ENCODE measurements at places on chromosomes 6 and 20. TPM values are rescaled to one million over a fixed set of nuclear protein-coding genes. Genes with fewer than 3 reads are reported as not detected.

Gene UTRN
- 144 TPM for polyA plus RNA-seq

Gene PRL
- not detected for polyA plus RNA-seq

- DNase-seq = no peak
These were observed 47.8 kb upstream of the NRSN1 start for GRCh38 chr6:24078200-24078599.

DNA sequence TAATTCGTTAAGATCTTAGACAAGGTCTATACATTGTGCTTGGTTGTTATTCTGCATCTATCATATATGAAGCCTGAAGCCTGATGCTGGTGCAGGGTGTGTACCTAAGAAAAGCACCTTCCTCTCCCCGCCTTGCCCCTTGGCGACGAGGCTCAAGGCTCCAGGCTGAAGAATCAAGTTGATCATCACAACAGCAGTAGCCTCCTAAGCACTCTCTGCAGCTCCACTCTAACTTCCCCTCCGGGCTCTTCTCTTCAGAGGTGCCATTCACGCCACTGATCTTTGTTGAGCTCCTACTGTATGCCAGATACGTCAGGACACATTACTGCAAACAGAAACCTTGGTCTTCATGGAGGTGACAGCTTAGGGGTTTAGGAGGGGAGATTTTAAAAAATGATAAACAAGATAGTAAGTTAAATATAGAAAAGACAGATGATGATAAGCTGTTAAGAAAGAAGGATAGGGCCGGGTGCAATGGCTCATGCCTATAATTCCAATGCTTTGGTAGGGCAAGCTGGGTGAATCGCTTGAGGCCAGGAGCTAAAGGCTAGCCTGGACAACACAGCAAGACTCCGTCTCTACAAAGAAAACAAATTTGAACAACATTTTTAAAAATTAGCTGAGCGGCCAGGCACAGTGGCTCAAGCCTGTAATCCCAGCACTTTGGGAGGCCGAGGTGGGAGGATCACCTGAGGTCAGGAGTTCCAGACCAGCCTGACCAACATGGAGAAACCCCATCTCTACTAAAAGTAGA, 38.4 kb upstream of the ZNF217 start:
- DNase-seq = no peak

DNA sequence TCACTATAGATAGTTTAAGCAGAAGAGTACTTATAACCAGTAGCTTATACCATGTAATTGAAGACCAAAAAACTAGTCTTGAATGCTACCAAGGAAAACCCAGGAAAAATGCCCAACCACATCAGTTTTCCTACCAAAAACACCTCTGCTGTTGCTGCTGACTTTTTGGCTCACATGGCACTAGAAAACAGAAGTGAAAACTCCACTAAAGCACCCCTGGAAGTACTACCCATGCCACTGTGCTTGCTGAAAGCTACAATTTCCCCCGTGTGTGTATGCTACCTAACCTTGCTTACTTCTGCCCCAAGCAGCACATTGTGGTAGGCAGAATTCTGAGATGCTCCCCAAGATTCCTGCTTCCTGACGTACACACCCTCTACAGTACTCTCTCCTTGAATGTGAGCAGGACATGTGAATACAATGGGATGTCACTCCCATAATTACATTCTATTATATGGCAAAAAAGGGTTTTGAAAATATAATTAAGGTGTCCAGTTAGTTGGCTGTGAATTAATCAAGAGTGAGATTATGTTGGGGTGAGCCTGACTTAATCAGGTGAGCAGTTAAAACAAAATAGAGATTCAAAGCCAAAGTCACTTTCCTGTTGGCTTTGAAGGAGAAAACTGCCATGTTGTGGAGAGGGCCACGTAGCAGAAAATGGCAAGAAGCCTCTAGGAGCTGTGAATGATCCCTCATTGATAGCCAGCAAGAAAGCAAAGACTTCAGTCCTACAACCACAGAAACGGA, 209.8 kb upstream of the MARCKS start:
- no peak for DNase-seq

GRCh38 chr20:45969712-45970634, 2.0 kb downstream of the ZNF335 start:
- DNase-seq = no peak

GRCh38 chr6:45923831-45924391, 91.7 kb downstream of the CLIC5 start:
- DNase-seq = no peak
